ENCODE measurements at places on chromosomes 5 and 9.

DNA sequence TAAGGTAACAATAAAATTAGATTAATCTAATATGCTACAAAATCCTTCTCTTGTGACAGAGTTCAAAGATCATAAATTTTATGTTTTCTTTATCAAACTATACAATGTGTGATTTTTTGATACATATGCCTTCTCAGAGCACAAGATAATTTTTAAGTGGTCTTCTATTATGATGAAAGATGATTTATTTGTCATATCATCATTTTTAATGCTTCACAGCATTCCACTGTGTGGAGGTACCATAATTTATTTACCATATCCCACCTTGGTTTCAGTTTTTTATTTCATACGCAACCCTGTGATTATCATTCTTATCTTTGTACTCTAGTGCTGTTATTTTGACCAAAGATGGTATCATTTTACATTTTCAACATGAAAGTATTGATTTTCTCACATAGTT, 41.7 kb downstream of the POLK start:
- no peak for DNase-seq

DNA sequence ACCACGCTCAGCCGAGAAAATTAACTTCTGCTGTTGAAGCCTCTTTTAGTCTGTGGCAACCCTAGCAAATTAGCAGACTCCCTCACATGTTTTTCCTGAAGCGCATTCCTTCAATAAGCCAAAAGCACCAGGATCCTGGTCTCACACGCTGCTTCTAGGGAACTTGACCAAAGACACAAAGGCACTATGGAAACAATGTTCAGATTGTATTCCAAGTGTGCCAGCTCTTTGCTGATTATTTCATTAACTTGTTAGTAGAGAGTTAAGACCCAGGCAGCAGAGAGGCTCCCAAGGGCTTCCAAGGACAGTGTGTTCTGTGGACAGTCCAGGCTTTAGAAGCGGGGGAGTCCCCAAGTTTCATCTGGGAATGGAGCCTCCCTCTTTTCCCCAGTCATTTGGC, 94.4 kb upstream of the BASP1 start:
- no peak for DNase-seq

DNA sequence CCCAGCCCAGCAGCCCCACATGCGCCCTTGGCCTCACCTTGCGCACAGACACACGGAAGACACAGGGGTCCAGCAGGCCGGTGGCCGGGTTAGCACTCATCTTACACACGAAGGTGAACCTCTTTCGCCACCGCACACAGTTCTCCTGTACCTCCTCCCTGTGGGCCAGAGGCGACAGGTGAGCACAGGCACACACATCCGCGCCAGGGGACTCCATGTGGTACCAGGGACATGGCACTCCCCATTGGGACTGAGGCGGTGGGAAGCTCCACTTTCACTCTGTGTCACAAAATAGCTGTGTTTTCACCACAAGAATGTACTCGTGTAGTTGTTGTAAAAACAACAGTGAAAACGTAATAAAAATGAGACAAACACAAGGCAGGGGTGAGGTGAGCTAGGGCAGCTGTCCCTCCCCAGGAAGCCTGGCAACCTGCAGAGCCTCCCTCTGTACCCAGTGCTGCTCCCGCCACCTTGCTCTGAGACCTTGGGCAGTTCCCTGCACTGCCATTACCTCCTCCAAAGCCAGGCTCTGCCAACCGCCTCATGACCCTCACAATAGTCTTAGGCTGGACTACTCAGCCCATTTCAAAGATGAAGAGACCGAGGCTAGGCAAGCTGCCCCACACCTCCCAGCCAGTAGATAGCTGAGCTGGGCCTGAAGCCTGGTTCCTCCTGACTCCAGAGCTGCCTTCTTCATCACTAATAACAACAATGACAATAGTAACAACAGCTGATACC, 16.3 kb upstream of the DPM2 start:
- no peak for DNase-seq

DNA sequence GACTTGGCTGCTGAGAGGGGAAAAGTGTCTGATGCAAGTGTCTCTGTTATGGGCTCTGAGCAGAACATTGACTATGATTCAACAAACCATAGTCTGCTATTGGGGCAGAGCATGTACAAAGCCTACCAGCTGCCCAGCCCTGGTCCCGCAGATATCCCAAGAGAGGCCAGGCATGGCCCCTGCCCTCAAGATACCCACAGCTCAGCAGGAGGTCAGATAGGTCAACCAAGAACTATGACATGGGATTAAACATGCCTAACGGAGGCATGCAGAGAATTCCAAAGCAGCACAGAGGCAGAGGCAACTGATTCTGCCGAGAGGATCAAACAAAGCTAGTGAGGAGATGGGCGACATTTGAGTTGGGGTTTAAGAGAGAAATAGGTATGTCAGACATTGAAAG, 39.9 kb upstream of the CPLX2 start:
- no peak for DNase-seq

DNA sequence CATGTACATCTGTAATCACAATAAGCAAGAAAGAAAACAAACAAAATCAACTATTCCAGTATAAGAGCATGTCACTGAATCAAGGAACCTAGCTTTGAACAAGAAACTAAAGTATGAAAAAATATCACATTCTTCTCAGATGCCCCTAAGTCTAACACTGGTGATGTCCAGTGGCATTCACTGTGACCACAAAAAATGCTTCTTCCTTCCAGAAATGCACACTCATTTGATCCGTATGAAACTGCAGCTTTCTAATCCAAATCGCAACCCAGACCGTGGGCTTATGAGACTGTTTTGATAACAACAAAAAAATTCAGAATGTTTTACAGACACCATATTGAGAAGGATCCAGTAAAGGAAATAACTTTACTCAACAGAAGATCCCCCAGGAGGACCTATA, 320.1 kb upstream of the TARS1 start:
- no peak for DNase-seq

DNA sequence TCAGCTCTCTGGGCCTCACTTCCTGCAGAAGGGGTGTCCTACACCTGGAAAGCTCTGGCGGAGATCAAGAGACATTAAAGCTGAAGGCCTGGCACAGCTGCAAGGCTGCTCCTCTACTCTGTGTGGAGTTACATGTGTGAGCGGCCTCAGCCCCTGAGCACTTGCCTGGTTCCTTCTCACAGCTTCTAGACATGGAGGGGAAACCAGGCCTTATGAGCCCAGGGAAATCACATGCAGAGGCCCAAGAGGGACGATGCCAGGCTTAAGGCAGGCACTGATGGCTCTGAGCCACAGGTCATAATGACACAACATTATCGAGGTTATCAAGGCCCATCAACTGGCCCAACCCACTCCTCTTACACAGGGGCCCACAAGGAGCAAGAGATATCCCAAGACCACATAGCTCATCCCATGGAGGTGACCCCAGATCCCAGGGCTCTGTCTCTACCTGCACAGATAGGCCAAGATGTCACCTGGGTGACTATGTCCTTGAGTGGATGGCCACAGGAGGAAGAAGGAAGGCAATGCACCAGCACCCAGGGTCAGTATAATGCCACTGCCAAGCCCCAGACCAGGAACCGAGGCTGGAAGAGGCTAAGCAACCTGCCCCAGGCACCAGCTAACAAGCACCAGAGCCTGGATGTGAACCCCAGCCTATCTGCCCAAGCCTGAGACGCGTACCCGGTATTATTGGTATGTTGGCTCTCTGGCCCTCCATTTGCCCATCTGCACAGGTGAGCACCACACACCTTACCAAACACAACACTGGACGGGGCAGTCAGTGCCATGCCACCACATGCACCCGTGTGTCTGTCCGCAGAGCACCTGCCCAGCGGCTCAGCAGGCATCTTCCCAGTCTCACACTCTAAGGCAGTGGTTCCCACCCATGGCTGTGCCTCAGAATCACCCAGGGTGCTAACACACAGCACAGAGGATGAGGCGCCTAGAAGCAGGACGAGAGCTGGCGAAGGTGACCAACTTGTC, 143.3 kb downstream of the GABBR2 start:
- DNase-seq = no peak

GRCh38 chr9:35771943-35772342, 17.9 kb upstream of the MSMP start:
- DNase-seq = no peak

GRCh38 chr5:174503461-174504265, 220.7 kb upstream of the MSX2 start:
- peak; percentile 89 for DNase-seq

DNA sequence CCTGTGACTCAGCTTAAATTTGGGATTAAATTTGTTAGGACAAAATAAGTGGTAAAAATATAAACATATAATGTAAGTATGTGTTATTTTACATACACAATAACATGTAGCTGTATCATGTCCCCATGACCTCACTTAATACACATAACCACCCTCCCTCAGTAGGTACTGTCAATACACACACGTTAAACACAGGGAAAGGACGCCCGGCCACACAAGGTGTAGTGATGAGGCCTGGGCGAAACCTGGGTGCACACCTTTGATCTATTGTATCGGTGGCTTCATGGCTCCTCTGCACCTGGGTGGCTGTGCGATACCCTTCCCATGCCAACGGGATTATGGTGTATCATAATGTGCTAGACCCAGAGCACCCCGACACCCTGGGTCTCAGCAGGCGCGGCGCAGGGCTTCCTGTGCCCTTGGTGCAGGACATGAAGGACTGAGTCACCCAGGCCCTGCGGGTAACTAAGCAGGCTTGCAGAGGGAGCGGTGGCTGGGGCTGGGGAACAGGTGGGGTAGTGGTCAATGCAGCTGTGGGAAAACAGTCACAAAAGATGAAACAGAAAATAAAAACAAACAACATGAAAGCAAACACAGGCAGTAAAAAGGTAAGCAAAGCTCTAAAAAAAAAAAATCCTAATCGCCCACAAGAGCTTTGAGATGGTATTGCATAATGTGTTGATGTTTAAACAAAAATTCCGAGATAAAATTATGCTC, 127.5 kb upstream of the RETREG1 start:
- DNase-seq = no peak

GRCh38 chr9:89743573-89744254, 138.9 kb downstream of the GADD45G start:
- DNase-seq = no peak

- no peak for DNase-seq
These were observed 1.7 kb downstream of the FOXD1 start for GRCh38 chr5:73446631-73447529.

- no peak for DNase-seq
These were observed 828 bp downstream of the ZSWIM6 start for GRCh38 chr5:61332851-61333320.

DNA sequence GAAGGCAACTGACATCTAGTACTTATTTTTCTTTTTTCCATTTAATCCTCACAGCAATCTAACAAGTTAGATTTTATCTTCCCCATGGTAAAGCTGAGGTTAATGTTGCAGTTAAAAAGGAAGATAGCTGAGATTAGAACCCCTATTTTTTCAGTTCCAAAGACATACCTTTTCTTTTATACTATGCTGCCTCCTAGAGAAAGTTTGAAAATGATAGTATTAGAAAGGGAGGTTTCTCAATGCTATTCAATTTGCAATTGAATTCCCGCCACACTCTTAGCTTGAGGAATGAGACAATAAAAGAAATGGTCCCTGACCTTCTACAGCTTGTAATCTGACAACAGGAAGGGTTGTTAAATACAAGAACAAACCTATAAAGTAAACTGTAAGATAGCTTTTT, 195.9 kb upstream of the TRIM32 start:
- no peak for DNase-seq

DNA sequence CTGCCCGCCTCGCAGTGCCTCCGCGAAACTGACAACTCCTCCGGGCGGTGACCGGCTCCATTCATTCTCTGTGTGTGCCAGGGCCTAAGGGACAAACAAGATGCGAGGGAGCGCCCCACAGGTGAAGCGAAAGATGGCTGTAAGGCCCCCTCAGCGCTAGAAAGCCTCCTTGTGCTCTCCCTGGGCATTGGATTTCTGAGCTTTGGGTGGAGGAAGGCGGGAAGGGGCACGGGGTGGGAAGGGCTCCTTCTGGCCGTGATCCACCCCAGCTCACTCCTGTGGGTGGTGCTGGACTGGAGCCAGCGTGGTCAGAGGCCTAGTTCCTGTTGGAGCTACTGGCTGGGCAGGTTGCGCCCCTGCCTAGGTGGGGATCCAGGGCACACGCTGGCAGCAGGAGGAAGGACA, 943 bp downstream of the GALNT12 start:
- no peak for DNase-seq

GRCh38 chr9:2966565-2967300, 122.8 kb upstream of the PUM3 start:
- DNase-seq = no peak

- DNase-seq = no peak
These were observed 4.1 kb upstream of the IARS1 start for GRCh38 chr9:92297611-92298010.

GRCh38 chr9:113151696-113152630, 1.2 kb downstream of the SLC31A2 start:
- no peak for DNase-seq

GRCh38 chr9:129776566-129776937, 23.7 kb upstream of the PTGES start:
- no peak for DNase-seq

DNA sequence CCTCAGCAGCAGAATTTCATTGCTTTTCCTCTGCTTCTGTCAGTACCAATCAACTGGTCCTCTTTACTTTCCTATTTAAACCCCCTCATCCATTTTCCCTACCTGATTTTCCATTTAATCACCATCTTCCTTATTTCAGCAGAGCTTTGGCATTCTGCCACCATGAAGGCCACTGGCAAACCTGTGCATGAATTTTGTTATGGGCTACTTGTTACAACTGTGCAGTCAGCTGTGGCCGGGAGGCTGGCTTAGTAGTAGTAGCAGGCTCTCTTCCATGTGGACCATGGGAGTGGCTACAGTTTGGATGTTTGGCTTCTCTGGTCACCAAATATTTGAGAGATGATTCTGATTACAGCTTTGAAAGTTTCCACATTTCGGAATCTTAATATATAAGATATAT, 976.6 kb upstream of the SEMA6A start:
- no peak for DNase-seq

DNA sequence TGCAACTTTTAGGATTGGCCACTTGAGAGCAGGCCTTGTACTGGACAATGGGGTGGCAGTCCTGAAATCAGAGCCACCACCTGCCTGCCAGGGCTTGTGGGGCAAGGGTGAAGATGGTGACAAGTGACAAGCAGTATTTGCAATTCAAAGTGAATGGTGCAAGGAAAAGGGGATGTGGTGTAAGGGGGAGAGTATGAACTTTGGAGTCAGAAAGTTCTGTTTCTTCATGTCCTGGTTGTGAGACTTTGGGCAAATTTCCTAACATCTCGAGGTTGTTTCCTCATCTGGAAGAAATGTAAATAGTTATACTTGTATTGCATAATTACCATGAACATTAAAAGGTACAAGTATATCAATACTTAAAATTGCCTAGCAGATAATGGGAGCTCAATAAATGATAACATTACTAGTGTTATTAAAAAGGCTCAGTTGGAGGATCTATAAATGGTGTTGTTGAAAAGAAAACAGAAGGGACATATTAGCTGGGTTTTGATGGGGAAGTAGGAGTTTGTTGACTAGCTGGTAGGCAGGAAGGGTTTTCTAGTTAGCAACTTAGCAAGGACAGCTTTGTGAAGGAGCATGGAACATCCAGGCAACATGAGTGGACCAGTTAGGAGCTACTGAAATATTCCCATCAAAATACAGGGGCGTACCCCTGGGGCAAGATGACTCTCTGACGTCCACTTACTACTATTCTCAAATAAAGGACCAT, 21.3 kb upstream of the MEGF9 start:
- no peak for DNase-seq

- no peak for DNase-seq
These were observed 51.2 kb downstream of the SIL1 start for GRCh38 chr5:139146809-139147482.

GRCh38 chr5:131814990-131815389, 18.2 kb upstream of the FNIP1 start:
- DNase-seq = no peak

- no peak for DNase-seq
These were observed 326.5 kb downstream of the SH3GL2 start for GRCh38 chr9:17905366-17905765.

All from SK-N-MC (cell line).